ENCODE measurements at places on chromosomes 12 and 14.

GRCh38 chr12:64699504-64700115, 59.6 kb downstream of the GNS start:
- DNase-seq = no peak

- DNase-seq = no peak
Measured at GRCh38 chr12:45509187-45509586, 220.3 kb upstream of the ARID2 start.

DNA sequence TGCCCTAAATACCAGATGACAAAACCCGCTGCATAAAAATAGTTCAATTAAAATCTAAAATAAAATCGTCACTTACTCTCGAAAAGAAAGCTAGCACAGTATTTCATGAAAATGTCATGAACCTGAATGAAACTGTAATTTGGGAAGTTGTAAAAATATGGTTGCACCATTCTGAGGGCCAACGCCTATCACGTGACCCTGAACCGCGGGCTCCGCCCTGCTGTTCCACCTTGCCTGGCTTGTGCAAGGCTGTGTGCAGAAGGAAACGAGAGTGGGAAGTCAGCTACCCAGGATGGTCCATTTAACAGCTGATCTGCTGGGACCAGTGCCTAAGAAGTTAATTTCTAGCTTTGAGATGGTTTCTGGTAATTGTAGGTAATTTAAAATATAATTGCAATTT, 91.7 kb upstream of the BMP4 start:
- no peak for DNase-seq

DNA sequence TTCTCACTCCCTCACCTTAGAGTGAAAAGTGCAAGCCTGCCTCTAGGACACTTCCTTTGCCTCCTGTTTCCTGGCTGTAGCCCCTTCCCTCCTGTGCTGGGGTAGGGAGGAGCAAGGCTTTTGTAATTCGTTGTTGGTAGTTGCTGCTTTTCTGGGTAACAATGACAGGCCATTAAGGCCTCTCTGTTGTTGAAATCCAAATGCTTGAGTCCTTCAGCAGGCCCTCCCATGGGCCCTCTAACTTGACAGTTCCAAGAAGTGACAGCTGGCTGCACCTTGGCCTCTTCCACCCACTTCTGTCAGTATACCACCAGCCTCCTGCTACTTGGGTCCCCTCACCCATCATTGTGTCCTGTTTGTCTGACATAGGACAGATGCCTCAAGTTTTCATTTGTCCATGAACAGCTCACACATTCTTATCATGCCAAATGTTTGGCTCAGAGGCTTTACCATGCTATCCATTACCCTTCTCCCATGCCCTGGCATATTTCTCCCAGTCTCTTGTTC, 103.7 kb upstream of the PDE3A start:
- DNase-seq = no peak

DNA sequence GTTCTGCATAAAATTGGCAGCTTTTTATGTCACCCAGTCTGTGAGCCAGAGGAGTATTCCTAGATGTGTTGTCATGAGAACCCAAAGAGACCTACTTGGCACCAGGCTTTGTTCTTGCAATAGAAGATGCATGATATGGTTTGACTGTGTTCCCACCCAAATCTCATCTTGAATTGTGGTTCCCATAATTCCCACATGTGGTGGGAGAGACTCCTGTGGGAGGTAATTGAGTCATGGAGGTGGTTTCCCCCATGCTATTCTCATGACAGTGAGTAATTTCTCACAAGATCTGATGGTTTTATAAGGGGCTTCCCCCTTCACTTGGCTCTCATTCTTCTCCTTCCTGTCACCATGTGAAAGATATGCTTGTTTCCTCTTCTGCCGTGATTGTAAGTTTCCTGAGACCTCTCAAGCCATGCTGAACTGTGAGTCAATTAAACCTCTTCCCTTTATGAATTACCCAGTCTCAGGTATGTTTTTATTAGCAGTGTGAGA, 572.0 kb upstream of the ATP2B1 start:
- DNase-seq = no peak

- DNase-seq = no peak
Measured at GRCh38 chr12:12016284-12017100, 54.2 kb upstream of the BCL2L14 start.

- no peak for DNase-seq
Measured at GRCh38 chr14:101535701-101536207, 25.5 kb upstream of the DIO3 start.

GRCh38 chr14:31895206-31895605, 181.9 kb upstream of the ARHGAP5 start:
- DNase-seq = no peak

DNA sequence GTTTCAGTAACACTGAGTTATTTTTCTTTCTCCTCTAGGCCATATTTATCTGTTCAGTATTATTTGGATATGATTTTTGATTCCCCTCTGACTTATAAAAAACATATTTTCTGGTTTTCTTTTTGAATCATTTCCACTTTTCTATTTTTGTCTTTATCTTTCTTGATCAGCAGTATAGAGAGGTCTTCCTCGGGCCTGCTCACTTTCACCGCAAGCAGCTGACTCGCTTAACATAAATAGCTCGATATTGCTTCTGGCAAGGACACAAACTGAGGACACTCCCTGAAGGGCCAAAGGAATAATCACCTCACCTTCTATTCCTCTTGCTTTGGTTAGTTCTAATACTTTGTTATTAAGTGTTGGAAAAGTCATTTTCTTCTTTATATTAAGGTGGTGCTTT, 25.8 kb upstream of the TRHDE start:
- DNase-seq = no peak

DNA sequence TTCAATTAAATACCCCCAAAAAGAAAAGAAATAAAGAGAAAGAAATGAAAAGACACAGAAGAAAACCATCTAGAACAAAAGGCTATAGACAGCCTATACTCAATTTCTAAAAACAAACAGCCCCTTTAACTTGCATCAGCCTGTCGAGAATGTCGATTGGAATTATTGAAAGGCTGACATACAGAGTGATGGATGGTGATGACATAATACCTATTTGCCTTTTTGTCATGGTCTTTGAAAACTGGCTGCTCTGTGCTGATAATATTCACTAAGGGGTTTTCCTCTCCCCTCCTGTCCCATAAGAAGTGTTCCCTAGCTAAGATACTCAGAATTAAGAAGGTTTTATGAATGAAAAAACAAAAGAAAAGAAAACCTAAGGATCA, 393.7 kb downstream of the SOX5 start:
- DNase-seq = no peak

- peak; percentile 78 for DNase-seq
Measured at GRCh38 chr12:51923506-51924365, 16.4 kb downstream of the ACVRL1 start.

DNA sequence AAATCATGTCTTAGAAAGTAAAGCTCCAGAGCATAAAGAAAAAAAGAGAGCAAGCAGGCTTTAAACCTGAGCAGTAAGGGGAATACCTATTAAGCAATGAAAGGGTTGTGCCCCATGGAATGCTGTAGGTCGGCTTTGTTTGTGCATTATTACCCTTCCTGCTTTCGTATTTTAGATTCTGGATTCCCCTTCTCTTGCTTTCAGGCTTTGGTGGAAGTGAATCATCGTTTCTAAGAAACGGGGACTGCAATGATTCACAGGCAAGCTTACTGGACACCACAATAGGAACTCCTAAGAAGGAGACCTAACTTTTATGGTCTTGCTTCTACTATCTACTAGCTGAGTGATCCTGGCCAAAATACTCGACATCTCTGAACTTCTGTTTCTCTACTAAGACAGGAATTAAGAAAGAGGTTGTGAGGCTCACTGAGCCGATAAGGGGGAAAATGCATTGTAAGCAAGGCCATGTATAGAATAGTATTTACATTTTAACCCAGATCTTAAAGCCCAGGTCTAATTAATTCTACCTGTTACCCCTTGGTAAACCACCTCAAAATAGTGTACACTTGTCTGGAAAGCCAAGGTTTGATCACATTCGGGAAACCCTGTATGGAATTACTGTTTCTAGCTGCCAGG, 1.2 kb upstream of the BMAL2 start:
- peak; percentile 74 for DNase-seq

GRCh38 chr14:51880835-51881580, 20.6 kb downstream of the GNG2 start:
- no peak for DNase-seq

DNA sequence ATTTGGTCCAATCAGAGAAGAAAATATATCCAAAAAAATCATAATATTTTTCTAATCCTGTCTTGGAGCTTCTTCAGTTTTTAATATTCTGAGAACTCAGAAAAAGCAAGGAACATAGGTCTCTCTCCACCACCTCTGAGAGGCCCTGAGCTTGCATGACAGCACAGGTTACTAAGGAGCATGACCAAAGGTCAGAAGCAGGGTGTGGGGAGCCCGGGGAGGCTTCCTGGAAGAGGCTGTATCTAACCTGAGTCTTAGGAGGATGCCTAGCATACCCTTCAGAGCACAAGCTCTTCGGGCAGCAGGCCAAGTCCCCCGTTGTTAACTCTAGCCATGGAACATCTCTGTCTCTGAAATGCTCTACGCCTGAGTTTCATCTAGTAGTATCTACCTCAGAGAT, 15.7 kb upstream of the STON2 start:
- no peak for DNase-seq

GRCh38 chr12:104615048-104615561, 158.4 kb downstream of the CHST11 start:
- no peak for DNase-seq

GRCh38 chr12:11771895-11772502, 122.5 kb downstream of the ETV6 start:
- DNase-seq = no peak

DNA sequence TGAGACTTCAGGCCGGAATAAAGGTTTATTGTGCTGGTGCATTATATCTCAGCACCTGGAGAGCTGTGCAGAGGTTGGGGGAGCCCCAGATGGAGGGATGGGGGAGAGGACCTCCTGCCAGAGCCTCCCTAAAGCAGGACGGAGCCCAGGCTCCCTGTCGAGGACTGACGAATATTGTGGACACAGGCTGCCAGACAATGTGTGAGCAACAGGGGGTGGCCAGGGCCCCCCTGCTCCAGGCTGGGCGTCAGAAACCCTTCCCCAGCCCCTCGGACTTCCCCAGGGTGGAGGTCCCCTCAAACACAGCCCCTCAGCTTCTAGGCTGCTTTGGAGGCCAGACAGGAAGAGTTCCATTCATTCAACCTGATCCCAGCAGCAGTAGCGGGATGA, 8.0 kb downstream of the TMEM119 start:
- no peak for DNase-seq

- DNase-seq = no peak
Measured at GRCh38 chr12:15439459-15439858, 117.2 kb downstream of the PTPRO start.

DNA sequence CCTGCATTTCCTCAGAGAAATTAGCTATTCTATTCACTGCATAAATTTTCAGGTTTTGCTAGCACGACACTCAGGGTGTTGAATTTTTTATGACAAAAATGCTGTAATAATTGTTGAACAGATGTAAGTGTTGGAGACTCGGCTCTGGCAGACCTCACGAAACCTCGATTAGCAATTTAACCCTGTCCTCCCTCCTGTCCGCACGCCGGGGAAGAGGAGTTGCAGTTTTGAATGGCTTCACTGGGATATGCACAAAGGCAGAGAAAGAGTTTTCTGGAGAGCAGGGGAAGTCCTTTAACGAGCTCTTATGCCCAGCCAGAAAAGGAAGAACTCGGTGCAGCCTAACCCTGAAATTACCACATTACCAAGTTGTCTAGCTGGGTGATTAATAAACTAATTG, 661.1 kb downstream of the VRK1 start:
- DNase-seq = no peak

DNA sequence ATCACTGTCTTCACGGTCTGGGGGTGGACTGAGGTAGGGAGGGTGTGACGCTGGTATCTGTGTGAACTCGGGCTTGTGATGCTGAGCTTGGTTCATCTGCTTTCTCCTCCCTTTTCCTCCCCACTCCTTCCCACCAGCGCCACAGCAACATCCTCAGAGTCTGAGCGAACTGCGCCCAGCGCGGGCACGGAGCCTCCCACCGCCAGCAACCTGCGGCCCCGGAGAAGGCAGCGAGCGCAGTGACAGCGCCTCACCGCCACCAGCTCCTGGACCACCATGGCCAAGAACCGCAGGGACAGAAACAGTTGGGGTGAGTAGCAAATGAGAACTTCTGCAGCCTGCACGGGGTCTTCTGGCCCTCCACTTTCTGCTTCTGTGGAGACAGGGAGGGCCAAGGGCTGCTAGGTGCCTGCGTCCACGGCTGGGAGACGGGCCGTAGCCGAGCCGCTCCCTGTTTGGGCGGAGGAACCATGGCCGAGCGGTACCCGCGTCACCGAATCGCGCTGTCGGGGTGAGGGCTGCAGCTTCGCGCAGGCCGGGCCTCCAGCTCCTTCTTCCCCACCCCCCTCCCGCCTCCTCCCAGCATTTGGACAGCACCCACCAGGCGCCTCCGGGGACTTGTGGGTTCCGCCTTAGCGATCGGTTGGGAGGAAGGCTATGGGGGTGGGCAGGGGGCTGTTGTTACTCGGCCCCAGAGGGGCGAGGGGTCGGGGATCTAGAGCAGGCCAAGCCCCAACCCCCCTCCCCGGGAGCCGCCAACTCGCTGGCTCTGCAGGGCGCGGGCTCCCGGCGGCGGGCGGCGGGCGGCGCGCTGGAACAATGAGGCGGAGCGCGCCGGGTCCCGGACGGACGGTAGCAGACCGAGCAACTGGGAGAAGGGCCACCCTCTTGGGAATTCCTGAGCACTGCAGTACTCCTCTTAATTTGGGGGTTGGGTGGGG, at the start of gene ATL1:
Gene ATL1, plus strand, starts transcription at position 156 of the 941 bp plus-strand sequence. Its CDS starts 121 bp downstream, at position 277.
- peak; percentile 76 for DNase-seq

GRCh38 chr12:27332407-27332713, 276 bp upstream of the BMAL2 start:
- no peak for DNase-seq

GRCh38 chr14:88128816-88129215, 123.9 kb downstream of the GPR65 start:
- DNase-seq = no peak

- no peak for DNase-seq
Measured at GRCh38 chr12:113186666-113187325, 1.3 kb downstream of the RITA1 start.

DNA sequence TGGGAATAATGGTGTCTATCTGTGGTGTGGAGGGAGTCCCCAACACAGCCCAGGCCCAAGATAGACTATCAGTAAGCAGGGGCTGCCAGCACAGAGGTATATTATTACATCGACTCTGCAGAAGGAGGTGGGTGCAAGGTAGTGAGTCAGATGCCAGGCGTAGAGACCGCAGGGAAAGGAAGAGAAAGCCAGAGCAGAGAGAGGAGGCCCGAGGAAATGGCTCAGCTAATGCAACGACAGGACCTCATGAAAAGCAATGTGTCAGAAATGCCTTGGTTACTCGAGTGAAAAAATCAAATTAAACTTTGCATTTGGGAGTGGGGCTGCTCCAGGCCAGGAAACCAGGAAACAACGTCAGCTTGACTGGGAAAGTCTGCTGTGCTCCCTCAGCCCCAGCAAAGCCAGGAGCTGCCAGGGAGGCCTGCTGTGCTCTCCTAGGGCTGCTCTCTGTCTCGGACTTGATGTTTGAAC, 173.2 kb downstream of the SUDS3 start:
- DNase-seq = no peak

DNA sequence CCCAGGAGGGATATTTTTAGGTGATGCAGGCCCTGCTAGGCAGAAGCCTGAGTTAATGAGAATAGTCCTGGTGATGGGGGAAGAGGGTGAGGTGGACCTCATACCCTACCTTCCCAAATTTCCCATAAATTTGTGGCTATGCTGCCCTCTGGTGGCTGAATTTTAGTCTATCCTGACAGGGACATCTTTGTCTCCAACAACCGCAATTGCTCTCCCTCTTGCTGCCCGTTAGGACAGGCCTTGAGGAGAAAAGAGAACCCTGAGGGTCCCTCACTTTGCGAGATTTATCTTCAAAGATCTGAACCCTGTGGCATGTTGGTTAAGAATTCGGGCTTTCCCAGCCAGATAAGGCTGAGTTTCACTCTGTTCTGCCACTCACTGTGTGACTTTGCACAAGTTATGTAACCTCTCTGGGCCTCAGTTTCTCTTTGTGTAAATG, 9.8 kb upstream of the ZNF385A start:
- DNase-seq = no peak
